Muscle of arm (tissue), 14 donors: ENCODE measurements at places on chromosomes 6 and 20.

GRCh38 chr6:34947561-34947960 is 58.5 kb downstream of the ANKS1A start:
- no peak for DNase-seq

- DNase-seq, result no peak
These were observed 133.5 kb downstream of the PLCB1 start for GRCh38 chr20:8265588-8265987.

DNA sequence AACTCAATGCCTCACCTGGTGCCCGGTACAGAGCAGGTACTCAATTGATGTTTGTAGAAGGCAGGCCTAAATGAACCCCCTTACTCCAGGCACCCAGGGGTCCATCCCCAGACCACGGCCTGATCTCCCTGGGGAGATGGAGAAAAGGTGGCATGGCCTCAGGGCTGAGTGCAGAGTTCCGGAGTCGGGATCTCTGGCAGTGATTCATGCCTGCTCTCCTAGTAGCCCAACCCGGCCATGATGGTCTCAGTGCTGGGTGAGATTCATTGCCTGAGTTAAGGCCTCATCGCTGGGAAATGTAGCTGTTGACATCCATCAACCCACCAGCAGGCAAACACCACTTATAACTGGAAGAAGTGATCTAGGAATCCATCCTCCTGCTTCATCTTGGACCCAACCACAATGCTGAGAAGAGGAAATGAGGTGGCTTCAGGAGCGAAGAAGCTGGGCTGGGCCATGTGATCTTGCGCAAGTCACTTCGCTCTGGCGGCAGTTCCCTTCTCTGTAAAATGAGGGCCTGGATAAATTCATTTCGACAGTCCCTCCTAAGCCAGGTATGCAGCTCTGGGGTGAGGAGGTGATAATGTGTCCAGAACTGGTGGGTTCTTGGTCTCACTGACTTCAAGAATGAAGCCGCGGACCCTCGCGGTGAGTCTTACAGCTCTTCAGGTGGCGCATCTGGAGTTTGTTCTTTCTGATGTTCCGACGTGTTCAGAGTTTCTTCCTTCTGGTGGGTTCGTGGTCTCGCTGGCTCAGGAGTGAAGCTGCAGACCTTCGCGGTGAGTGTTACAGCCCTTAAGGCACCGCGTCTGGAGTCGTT is 24.7 kb downstream of the ETV7 start:
- no peak for DNase-seq

- no peak for DNase-seq
These were observed 4.8 kb upstream of the CD93 start for GRCh38 chr20:23090878-23091277.

- no peak for DNase-seq
These were observed 252.9 kb upstream of the RUNX2 start for GRCh38 chr6:45075246-45075645.
